SW480 (cell line): ENCODE measurements at places on chromosomes 7 and 10.

DNA sequence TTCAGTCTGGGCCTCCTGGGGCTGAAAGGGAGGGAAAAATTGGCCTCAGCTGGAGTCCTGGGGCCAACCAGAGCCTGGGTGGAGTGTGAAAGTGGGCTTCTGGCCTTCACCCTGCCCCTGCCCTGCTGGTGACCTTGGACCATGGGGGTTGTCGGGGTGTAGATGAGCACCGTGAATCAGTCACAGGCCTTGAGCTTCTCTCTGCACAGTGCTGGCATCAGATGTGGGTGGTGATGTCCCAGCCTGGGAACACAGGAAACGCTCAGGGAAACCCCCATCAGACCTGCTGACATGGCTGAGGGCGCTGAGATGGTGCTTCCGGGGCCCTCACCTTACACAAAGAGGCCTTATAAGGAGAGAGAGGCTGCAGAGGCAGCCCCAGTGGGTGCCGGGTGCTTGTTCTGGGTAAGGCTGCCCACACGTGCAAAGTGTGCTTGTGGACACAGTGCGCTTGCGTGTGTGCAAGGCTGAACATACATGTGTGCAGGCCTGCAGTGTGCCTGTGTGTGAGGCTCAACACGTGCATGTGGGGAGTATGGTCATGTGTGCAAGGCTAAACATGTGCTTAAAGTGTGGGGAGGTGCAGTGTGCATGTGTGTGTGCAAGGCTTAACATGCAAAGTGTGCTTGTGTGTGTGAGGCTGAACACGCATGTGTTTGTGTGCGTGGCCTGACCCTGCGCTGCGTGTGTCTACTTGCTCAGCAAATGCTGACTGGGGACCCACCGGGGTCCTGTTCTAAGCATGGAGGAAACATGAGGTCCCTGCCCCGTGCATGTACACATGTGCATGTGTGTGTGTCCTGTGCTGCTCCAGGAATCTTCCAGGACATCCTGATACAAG lies 6.5 kb downstream of the ARPC1B start:
- no peak for DNase-seq

GRCh38 chr7:129186749-129187260 lies 1.6 kb upstream of the SMO start:
- no peak for DNase-seq

DNA sequence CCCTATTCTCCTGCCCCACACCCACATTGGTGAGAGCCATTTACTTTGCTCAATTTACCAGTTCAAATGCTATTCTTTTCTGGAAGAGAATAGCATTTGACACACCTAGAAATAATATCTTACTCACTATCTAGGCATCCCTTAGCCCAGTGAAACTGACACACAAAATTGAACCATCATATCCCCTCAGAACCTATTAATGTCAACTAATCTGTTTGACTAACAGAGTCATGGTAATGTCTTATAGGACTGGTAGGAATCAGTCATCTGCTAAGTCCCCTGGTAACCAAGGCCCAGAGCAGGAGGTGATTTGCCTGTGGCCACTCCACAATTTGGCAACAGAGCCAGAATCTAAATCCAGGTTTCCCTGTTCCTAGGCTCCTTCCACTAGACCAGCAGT lies 63.3 kb downstream of the PPP1R3C start:
- no peak for DNase-seq

GRCh38 chr10:133104963-133105640 lies 17.4 kb downstream of the ADGRA1 start:
- no peak for DNase-seq

GRCh38 chr7:81173766-81174281 lies 255.0 kb upstream of the SEMA3C start:
- no peak for DNase-seq

DNA sequence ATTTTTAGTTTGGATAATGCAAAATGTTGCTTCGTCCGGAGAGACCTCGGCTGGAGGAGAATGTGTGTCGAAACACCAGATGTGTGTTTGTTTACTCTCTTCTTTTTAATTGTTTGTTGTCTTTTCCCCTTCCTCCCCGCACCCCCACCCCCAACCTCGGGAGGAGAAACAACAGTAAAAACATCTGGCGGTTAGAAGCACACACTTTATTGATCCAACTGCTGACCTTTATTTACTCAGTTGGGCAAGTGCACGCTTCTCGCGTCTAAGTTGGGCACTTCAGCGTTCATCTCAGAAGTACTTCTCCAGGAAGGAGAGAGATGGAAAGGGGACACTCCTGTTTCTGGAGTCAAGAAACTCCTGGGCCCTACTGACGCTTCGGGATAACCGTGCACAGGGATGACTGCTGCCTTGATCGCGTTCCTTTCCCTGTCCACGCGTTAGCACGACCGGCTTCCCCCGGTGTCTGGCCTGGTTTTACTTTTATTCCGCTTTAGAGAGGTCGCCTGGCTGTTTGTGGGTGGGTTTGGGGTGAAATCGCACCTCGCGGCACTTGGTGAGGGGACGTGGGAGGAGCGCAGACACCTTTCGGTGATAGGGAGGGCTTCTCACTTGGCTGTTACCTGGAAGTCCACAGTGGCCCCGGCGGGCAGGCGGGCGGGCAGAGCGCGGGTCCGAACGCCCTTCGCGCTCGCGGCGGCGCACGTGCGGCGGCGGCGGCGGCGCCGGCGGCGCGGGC lies 168.3 kb upstream of the PPP1R3A start:
- peak; percentile 21 for DNase-seq

DNA sequence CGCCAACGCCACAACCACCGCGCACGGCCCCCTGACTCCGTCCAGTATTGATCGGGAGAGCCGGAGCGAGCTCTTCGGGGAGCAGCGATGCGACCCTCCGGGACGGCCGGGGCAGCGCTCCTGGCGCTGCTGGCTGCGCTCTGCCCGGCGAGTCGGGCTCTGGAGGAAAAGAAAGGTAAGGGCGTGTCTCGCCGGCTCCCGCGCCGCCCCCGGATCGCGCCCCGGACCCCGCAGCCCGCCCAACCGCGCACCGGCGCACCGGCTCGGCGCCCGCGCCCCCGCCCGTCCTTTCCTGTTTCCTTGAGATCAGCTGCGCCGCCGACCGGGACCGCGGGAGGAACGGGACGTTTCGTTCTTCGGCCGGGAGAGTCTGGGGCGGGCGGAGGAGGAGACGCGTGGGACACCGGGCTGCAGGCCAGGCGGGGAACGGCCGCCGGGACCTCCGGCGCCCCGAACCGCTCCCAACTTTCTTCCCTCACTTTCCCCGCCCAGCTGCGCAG lies 424 bp downstream of the EGFR start:
- peak; percentile 56 for DNase-seq

- no peak for DNase-seq
These were observed 10.2 kb upstream of the MRPS24 start for GRCh38 chr7:43879477-43879876.

DNA sequence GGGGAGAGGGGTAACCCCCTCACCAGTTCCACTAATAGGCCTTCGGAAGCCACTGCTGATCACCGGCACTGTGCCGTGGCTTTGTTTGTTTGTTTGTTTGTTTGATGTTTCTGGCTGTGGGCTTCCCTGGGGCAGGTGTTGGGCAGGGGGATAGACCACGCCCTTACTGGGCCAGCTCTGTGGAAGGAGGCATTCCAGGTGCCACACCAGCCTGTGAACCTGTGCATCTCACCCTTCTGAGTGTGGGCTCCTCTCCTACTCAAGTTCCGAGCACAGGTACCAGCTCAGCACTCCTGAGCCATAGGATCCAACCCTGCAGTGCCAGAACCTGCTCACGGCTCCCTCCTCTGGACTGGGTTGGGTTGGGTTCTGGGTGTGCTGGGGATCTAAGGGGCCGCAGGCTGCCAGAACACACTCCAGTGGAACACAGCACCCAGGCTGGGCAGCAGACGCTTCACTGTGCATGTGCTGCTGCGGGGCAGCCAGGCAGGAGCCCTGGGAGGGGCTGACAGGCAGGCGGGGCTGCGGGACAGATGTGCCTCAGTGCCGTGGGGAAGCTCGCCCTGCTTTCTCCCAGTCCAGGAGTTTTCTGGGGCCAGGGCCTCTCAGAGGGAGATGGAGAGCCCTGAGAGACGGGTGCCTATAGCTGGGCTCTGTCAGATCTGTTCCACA lies 1053.9 kb downstream of the CNTNAP2 start:
- DNase-seq = no peak

GRCh38 chr7:153902862-153903261 lies 149.3 kb upstream of the DPP6 start:
- DNase-seq = no peak

GRCh38 chr7:42522227-42522991 lies 285.4 kb upstream of the GLI3 start:
- DNase-seq = no peak
